Activated CD4-positive, CD25-positive, alpha-beta regulatory T cell treated with anti-CD3 and anti-CD28 coated beads, Interleukin-2, amount 50 U/mL, for 16 hours (primary cell): ENCODE measurements at places on chromosomes 3 and 15.

GRCh38 chr3:184546252-184546651 is 15.3 kb upstream of the EPHB3 start:
- no peak for DNase-seq

DNA sequence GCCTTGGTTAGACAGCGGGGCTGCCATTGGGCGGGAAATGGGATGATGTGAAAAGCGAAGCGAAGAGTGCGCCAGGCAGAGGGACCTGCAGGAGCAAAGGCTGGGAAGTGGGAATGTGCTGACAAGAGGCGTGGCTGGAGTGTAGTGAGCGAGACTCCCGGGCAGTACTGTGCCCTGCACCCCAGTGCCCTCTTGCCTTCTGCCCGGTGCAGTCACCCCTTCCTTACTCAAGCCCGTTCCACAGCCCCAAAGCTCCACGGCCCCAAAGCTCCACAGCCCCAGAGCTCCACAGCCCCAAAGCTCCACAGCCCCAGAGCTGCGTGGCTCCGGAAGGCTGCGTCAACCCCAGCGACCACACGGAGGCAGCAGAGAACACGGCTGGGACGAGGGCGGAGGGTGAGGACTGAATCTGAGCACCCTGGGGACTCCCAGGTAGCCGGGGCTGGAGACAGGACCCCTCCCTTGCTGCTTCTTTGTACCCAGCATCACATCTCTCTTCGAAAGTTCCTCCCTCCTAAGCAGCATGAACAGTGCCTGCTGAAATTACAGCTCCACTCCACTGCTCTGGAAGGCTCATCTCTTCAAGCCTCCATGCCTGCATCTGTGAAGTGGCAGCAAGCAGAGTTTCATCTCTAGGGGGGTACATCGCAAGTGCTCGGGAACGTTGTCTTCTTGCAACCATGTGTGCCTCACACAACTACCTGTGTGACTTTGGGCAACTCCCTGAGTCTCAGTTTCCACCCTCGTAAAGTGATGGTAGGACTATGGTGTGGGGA is 108.9 kb downstream of the FBLN2 start:
- no peak for DNase-seq

DNA sequence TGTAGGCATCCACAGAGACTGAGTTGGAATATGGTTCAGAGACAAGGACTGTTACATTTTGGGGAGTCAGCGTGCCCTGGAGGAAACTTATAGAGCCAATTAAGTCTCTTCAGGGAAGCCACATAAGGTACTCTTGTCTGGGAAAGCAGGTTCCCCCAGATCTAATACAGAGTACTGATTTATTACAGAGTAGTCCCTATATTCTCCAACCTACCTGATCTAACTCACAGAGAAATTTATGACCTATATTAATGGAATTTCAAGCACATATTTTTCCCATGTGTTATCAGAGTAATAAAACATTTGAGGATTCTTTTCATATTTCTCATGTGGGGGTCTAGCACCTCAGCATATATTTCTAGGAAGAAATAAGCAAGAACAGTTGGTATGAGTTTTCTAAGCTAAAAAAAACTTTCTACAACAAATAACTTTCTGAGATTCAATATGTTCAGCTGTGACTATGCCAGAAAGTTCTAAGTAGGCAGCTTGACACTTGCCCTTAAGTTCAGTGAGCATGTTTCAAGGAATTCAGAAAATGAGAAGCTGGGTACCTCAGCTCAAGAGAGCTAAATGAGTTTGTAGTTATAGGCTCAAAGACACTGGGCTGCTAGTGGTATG is 75.3 kb upstream of the COL8A1 start:
- DNase-seq: no peak

DNA sequence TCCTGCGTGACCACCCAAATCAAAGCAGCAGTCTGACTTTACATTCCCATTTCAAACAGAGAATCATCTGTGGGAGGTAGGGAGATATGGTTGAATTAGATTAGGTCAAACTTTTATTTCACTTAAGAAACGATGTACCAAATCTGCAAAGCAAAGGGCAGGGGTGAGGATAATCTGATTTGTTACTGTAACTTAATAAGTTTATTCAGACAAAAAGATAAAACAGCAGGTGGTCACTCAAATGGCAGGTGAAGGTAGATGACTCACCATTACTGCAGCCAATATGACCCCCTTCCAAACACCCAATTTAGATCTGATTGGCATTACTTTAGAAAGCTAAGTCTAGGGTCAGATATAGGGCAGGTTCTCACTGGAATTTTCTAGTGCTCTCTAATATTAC is 651.0 kb upstream of the NAALADL2 start:
- no peak for DNase-seq

GRCh38 chr3:192848371-192849233 is 69.1 kb downstream of the MB21D2 start:
- DNase-seq: no peak

- DNase-seq: no peak
These were observed 267.7 kb downstream of the PLOD2 start for GRCh38 chr3:145893331-145893730.

- DNase-seq: no peak
These were observed 3.7 kb downstream of the CHST13 start for GRCh38 chr3:126527455-126528211.

DNA sequence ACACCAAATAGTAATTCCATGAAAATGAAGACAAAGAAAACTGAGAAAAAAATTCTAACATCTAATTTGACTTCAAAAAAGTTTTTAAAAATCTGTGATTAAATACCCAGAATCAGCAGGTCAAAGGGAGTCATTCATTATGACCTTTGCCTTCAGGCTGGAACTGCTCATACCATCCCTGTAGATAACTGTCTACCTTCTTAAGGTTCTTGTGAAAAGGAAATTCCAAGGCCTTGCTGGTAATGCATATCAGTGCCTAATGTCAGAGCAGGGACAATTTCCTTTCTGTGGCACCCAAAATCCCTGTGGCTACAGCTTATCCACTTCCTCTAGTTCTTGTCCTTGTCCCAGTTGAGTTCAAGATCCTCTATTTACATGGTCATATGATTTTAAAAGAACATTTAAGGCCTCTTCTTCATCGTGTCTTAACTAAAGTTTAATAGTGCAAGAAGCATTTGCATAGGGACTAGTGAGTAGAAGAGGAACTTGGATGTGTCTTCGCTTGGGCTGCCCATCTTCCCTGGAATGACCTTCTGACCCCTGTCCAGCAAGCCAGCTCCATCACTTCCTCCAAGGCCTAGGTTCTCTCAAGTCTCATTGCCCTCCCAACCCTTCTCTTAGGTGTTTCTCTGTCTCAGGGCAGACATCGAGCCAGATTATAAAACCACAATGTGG is 8.7 kb upstream of the PLCL2 start:
- no peak for DNase-seq

GRCh38 chr3:151197981-151198767 is 4.8 kb downstream of the GPR171 start:
- DNase-seq: no peak

DNA sequence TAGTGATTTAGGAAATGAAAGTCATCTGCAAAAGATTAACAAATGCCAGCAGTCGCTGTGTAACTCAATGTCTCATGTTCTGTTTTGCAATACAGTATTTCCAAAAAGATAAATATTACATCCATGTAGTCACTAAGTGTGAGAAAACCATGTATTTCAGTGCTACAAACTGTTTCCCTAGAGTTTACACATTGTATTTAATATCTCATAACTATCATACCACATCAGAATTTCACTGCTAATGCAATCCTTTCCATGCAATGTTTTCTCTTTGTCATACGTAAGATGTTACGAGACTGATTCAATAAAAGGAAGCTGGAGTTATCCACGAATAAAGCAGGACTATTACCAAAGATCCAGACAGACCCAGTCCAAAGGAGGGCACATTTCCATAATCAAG is 269.4 kb downstream of the GBE1 start:
- no peak for DNase-seq

DNA sequence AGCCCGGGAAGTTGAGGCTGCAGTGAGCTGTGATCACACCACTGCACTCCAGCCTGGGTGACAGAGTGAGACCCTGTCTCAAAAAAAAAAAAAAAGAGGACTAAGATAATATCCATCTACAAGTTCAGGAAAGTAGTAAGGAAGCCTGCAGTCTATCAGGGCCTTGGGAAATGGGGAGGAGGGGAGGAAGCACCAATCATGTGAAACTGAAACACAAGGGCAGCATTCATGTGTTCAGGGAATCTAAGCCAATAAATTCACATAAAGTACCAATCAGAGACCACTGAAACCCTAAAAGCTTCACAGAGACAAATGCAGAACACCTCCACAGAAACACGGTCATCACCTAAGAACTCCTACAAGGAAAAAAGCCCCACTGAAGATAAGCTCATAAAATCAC is 22.9 kb upstream of the HHATL start:
- no peak for DNase-seq

GRCh38 chr3:195757438-195757770 is 36.6 kb downstream of the MUC20 start:
- no peak for DNase-seq

DNA sequence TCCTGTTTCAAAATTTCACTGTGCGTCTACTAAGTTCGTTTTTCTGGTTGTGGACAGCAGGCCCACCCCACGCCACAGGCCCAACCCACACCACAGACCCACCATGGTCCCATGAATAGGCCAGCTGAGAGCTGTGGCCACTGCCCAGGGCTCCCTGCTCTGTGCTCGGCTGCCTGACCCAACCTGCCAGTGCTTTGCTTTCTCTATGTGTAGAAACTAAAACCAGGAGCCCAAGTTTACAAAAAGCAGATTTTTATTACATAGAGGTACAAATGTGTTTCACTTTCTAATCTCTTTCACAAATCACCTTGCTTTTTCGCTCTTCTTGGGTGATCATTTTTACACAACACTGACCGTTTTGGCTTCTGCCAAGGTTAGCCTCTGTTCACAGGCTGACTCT is 69.1 kb downstream of the HERC2 start:
- DNase-seq: no peak

GRCh38 chr3:64167351-64167750 is 57.9 kb downstream of the PRICKLE2 start:
- no peak for DNase-seq
